ENCODE measurements at places on chromosomes 1 and 21. TPM values are rescaled to one million over a fixed set of nuclear protein-coding genes. Genes with fewer than 3 reads are reported as not detected.
A peak's percentile ranks its signal among the peaks of the same experiment; 100 is the strongest.

DNA sequence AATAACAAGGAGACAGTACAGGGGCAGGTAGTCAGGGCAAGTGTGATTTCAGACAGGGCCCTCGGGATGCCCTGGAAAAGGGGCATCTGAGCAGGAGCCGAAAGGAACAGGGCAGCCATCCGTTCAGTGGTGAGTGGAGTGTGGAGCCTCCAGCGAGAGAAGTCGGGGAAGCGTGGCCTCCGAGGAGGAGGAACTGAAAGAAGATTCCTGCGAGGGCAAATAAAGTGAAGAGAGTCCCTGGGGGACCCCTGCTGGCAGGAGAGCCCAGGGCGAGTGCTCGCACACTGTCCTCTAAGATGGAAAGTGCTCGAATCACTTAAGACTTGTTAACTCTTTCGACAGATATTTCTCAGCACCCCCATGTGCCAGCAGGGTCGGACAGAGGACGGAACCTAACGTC lies 3.5 kb upstream of the UTS2 start:
- H3K27me3 ChIP-seq = no peaks in the 10 kb centered on the region
- no peaks in the 10 kb centered on the region for H3K4me1 ChIP-seq
- no peak overlapping the region for H3K4me3 ChIP-seq
- H3K27ac ChIP-seq = no peak overlapping the region

DNA sequence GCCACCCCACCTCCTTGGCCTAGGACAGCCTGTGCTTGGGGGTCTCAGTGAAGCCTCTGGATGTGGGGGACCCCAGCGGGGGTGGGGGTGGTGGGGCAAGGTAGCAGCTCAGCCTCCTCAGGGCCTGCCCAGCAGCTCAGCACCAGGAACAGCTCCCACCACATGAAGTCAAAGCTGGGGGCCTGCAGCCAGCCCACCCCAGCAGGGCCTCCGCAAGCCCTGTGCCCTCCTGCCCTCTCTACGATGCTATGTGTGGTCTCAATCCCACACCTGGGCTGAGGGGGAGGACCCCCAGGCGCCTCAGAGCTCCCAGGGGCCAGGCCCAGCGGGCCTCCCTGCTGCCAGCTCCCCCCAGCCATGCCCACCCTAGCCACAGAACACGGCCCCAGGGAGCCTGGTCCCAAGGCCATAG lies 18.6 kb downstream of the PANK4 start:
- H3K36me3 ChIP-seq = peaks cover 42% of the 10 kb centered on the region
- no peak for DNase-seq
- H3K27ac ChIP-seq = no peak overlapping the region
- H3K4me3 ChIP-seq = no peak overlapping the region
- H3K27me3 ChIP-seq = no peaks in the 10 kb centered on the region

GRCh38 chr1:158212320-158212719 lies 31.6 kb downstream of the CD1D start:
- no peaks in the 10 kb centered on the region for H3K36me3 ChIP-seq
- H3K4me3 ChIP-seq = no peak overlapping the region
- DNase-seq = no peak
- no peak overlapping the region for H3K27ac ChIP-seq

- H3K36me3 ChIP-seq = no peaks in the 10 kb centered on the region
- H3K27ac ChIP-seq = no peak overlapping the region
- no peaks in the 10 kb centered on the region for H3K4me1 ChIP-seq
- no peak for DNase-seq
These were observed 10.9 kb downstream of the KRTAP22-2 start for GRCh38 chr21:30579346-30579745.

Gene ACTL8
- not detected for total RNA-seq

DNA sequence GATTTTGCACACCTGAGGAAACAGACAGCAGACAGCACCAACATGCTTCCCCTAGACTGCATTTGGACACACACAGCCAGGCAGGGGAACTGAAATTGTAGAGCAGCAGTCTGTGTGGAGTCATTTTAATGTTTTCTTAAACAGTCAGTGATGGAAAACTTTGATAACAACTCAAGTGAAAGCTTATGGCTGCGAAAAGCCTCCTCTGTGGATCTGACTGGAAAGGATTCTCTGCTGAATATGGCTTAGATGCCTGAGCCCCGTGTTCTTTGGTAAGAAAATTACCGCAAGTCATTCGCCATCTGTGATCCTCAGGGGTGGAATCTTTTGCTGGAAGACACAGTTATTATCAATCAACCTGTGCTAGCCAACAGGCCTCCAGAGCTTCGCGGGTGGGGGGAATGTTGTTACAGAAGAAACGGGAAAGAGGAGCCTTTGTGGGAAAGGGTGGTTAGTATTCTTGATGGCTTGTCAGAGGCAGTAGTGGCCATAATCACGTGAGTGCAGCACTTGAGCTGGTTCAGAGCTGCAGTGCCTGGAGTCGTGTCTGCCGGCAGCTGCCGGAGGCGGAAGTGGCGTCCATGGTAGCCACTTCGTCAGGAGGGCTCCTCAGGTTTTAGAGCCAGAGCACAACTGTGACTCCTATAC lies 204.7 kb downstream of the ST6GALNAC3 start:
- H3K27me3 ChIP-seq = no peaks in the 10 kb centered on the region
- no peak overlapping the region for H3K4me3 ChIP-seq
- H3K4me1 ChIP-seq = no peaks in the 10 kb centered on the region

Gene FALEC
- total RNA-seq = not detected

GRCh38 chr1:64948905-64949833 lies 17.2 kb downstream of the JAK1 start:
- H3K27me3 ChIP-seq = no peaks in the 10 kb centered on the region
- H3K4me3 ChIP-seq = no peak overlapping the region
- DNase-seq = no peak
- peaks cover 69% of the 10 kb centered on the region for H3K4me1 ChIP-seq
- no peak overlapping the region for H3K27ac ChIP-seq
- H3K36me3 ChIP-seq = no peaks in the 10 kb centered on the region

DNA sequence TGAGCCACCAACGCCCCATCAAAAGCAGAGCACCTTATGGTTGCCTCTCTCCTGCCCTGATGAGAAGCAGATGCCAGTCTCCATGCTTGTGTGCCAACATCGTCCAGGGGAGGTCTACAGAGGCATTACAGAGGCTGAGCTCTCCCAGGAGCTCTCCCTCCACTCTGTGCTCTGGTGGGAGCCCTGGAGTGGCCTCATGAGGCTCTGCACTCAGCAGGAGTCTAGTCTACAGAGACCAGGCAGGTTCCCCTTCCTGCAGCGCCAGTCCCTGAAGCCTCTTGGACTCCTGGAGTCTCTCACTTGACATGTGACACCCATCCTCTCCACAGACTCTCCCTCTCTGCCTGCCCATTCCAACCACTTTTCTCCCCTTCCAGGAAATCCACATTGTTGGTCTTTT lies 3.4 kb downstream of the DCST1 start:
- no peak overlapping the region for H3K4me3 ChIP-seq
- no peaks in the 10 kb centered on the region for H3K27me3 ChIP-seq
- H3K27ac ChIP-seq = peak overlapping the region; percentile 76
- no peaks in the 10 kb centered on the region for H3K36me3 ChIP-seq
- DNase-seq = no peak
- H3K4me1 ChIP-seq = peaks cover 30% of the 10 kb centered on the region

All from vagina (tissue), 2 donors.